ENCODE measurements at places on chromosomes 16 and 17. TPM values are rescaled to one million over a fixed set of nuclear protein-coding genes. Genes with fewer than 3 reads are reported as not detected.

Gene PITPNM3
- 7.2 TPM for total RNA-seq

Gene MYH3
- 9,382 TPM for total RNA-seq

Gene TRIM72
- total RNA-seq, result 117 TPM

Gene ASGR1
- total RNA-seq, result 0.21 TPM

Gene NPIPA2
- total RNA-seq, result not detected

Gene ZPBP2
- total RNA-seq, result not detected

GRCh38 chr17:77723071-77723908 is 235.2 kb upstream of the TNRC6C start:
- DNase-seq, result peak; percentile 93

GRCh38 chr17:80034791-80035686 is 633 bp downstream of the TBC1D16 start:
- peak; percentile 55 for DNase-seq

- DNase-seq, result no peak
These were observed 9.0 kb downstream of the SMYD4 start for GRCh38 chr17:1820528-1821252.

DNA sequence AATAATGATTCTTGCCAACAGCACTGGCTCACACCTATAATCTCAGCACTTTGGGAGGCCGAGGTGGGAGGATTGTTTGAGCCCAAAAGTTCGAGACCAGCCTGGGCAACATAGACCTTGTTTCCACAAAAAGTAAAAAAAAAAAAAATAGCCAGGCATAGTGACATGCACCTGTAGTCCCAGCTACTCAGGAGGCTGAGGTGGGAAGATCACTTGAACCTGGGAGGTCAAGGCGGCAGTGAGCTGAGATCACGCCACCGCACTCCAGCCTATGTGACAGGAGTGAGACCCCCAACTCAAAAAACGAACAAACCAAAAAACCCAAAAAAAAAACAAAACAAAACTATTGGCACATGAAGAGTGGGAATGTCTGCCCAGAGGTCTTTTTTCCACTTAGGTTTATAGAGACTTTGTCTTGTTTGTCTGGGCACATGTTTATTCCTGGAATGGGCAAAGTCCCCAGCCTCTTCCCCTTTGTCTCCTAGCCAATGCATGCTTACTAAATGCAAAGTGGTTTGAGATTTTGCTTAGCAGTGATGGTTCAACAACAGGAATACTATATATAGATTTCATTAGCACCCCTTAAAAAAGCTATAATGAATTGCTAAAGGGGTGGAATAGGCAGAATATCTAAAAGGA is 25.9 kb downstream of the NMT1 start:
- no peak for DNase-seq

DNA sequence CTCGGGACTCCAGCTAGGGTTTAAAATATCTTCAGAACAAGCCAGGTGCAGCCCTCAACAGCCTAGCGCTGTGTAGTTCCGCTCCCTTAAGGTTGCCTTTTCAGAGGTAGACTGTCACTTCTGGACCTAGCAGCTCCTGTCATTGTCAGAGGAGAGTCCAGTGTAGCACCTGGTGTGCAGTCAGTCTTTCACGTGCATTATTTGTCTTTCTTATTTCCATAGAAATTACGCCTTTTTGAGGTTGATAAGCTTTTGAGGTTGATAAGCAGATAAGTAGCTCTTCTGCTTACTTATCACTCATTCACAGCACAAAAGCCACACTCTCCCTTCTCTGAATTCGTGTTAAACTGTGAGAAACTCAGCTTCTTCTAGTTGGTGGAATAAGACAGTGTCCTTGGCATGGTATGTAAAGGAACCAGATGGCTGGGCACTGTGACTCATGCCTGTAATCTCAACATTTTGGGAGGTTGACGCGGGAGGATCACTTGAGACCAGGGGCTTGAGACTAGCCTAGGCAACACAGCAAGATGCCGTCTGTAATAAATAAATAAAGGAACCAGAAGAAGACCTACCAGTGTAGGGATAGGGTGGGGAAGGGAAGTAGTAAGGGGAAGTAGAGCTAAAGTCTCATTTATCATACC is 10.2 kb downstream of the EEF2K start:
- peak; percentile 76 for DNase-seq

DNA sequence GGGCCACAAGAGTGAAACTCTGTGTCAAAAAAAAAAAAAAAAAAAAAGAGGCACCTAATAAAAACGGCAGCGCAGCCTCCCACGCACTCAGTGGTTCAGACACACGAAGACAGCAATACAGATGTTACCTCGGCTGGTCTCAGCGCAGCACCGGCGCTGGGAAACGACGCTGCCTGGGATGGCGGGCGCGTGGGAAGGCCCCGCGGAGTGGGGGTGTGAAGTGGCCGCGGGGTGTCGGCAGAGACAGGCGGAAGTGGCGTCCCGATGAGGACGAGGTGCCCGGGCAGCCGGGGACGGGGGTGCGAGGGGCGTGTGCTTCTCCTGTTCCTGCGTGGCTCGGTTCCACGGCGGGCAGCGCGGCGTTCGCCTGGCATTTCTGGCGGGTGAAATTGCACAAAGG is 179.4 kb downstream of the BANP start:
- no peak for DNase-seq

- no peak for DNase-seq
These were observed 1.5 kb downstream of the TRIM25 start for GRCh38 chr17:56912105-56912999.

GRCh38 chr16:30867747-30868146 is 26.1 kb downstream of the BCL7C start:
- no peak for DNase-seq

- no peak for DNase-seq
These were observed 156.8 kb upstream of the TNRC6C start for GRCh38 chr17:77801545-77802332.

DNA sequence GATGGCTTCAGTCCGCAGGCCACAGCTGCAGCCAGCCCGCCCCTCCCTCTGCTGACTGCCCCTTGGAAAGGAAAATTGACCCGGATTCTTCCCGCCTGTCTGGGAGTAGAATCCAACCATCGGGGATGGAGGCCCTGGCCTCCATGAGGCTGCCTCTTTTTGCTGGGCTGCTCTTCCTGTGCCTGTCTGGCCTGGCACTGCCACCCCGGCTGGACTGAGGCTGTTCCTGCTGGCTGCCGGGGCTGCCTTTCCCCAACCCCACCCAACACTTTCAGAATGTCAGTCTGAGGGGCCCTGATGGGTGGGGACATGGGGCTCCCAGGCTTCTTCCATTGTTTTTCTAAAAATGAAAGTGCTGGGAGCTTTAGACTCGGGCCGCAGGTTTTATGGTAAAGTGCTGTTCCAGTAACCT is 7.3 kb downstream of the BAHCC1 start:
- DNase-seq, result peak; percentile 79

DNA sequence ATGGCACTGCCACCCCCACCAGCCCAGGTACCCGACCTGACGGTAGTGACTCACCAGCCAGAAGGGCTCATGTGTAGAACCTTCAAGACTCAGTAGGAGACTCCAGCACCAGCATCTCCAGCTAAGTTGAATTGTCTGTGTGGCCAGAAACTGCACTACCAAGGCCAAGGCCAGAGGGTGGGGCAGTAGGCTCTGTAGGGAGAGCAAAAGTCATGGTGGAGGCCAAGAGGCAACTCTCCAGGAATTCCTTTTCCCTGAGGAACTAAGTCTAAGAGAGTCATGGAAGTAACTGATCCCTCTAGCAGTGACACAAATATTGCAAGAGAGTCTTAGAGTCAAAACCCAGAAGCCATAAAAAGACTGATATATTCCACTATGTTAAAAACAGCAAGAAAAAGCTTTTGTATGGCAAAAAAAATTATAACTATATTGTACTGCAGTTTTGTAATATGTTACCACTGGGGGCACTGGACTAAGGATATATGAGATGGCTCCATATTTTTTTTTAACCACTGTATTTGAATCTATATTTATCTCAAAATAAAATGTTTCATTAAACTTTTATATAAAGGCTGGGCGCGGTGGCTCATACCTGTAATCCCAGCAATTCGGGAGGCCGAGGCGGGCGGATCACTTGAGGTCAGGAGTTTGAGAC is 30.2 kb upstream of the GUCY2D start:
- DNase-seq, result no peak
